ENCODE measurements at places on chromosomes 7 and 10. TPM values are rescaled to one million over a fixed set of nuclear protein-coding genes. Genes with fewer than 3 reads are reported as not detected.

WIPF3 gene
- 10.6 TPM for total RNA-seq

MBL2 gene
- not detected for total RNA-seq

ZC3HAV1L gene
- 16.0 TPM for total RNA-seq

ANKRD61 gene
- not detected for total RNA-seq

TCAF2 gene
- total RNA-seq: 1.6 TPM
